ENCODE measurements at places on chromosomes 4 and X.

DNA sequence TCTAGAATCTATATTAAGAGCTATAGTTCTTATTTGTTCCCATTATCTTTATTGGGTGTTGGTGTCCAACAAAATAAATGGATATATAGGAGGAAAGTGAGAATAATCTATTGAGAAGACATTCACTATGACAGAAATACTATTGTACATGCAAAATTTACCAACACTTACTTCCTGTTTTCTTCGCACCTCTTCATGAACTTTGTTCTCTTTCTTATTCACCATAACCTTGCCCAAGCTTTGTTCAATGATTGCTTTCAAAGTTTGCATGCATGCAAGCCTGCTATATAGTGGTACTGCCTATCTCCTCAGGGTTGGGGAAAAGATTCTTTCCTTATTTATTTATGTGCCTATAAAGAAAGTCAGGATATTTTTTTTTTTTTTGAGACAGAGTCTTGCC is 176.4 kb upstream of the JADE1 start:
- no peaks in the 10 kb centered on the region for H3K27me3 ChIP-seq
- no peak for DNase-seq
- no peak overlapping the region for H3K27ac ChIP-seq
- no peaks in the 10 kb centered on the region for H3K36me3 ChIP-seq
- no peaks in the 10 kb centered on the region for H3K4me1 ChIP-seq
- no peak overlapping the region for H3K4me3 ChIP-seq

- no peak overlapping the region for H3K4me3 ChIP-seq
- peaks cover 2% of the 10 kb centered on the region for H3K4me1 ChIP-seq
Observed at GRCh38 chr4:169987327-169988228, 38.6 kb downstream of the MFAP3L start.

DNA sequence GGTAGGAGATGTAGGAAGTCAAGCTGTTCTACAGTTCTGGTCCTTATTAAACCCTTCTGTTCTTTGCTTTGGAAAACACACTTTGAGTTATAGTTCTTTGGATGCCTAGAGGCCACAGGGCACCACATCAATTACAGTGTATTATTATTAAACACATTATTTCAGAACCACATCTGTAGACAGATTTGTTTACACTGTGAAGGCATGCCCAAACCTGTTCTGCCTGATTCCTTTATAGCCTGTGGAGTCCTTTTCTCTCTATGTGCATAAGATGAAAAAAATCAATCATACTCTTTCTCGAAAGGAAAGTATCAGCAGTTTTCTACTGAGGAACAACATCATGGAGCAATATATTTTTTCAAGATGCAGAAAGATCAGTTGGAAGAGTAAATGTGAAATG is 371.3 kb upstream of the INTU start:
- no peaks in the 10 kb centered on the region for H3K4me1 ChIP-seq
- no peak for DNase-seq
- no peak overlapping the region for H3K27ac ChIP-seq
- H3K27me3 ChIP-seq = no peaks in the 10 kb centered on the region
- no peaks in the 10 kb centered on the region for H3K36me3 ChIP-seq

GRCh38 chr4:184896868-184897715 is 71.3 kb upstream of the ACSL1 start:
- H3K27ac ChIP-seq = no peak overlapping the region
- H3K4me1 ChIP-seq = no peaks in the 10 kb centered on the region
- DNase-seq = peak; percentile 74
- no peaks in the 10 kb centered on the region for H3K27me3 ChIP-seq
- no peaks in the 10 kb centered on the region for H3K36me3 ChIP-seq

DNA sequence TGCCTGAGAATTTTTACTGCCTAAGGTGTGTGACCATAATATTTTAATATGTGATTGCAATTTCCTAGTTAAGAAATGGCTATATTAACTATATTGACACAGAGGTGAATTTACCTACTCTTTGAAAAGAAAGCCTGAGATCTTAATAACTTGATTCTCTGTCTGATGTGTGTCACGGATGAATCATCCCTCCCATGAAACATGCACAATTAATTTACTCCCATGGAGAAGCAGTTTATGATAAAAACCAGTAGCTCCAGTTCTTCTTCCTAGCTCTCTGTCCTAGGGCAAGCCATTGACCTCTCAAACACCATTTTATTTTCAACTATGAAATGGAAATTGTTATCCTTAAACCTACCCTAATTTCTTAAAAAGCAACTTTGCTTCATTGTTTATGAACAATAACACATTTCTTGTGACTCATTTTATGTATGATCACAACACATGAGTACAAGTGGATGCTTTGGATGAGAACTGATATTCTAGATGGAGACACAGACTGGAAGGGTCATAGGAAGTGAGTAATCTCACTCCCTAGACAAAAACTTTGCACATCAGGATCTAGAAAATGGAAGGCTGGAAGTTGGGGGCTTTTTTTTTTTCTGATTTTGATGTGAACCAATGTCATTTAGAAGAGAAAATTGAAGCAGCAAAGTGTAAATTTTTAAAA is 438.3 kb downstream of the GPAT3 start:
- no peaks in the 10 kb centered on the region for H3K4me1 ChIP-seq
- H3K4me3 ChIP-seq = no peak overlapping the region
- H3K27me3 ChIP-seq = no peaks in the 10 kb centered on the region
- no peaks in the 10 kb centered on the region for H3K36me3 ChIP-seq
- DNase-seq = no peak

DNA sequence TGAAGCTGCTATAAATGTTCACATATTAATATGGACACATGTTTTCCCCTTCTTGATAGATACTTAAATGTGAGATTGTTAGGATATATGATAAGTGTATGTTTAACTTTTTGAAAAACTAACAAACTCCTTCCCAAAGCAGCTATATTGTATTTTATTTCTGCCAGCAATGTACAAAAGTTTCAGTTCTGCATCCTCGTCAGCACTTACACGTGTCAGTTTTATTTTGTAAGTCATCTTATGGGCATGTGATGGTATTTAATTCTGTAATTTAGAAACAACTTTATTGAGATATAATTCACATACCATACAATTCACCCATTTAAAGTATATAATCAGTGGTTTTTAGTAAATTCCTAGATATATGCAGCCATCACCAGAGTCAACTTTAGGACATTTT is 31.6 kb downstream of the RAPGEF2 start:
- H3K36me3 ChIP-seq = no peaks in the 10 kb centered on the region
- DNase-seq = no peak
- no peak overlapping the region for H3K27ac ChIP-seq
- H3K4me3 ChIP-seq = no peak overlapping the region
- no peaks in the 10 kb centered on the region for H3K4me1 ChIP-seq
